ENCODE measurements at places on chromosomes 6 and 20. TPM values are rescaled to one million over a fixed set of nuclear protein-coding genes. Genes with fewer than 3 reads are reported as not detected.
A peak's percentile ranks its signal among the peaks of the same experiment; 100 is the strongest.

Gene ELOVL4
- 0.39 TPM for polyA plus RNA-seq

GRCh38 chr6:112620812-112621569, 273.9 kb downstream of the RFPL4B start:
- DNase-seq: no peak

DNA sequence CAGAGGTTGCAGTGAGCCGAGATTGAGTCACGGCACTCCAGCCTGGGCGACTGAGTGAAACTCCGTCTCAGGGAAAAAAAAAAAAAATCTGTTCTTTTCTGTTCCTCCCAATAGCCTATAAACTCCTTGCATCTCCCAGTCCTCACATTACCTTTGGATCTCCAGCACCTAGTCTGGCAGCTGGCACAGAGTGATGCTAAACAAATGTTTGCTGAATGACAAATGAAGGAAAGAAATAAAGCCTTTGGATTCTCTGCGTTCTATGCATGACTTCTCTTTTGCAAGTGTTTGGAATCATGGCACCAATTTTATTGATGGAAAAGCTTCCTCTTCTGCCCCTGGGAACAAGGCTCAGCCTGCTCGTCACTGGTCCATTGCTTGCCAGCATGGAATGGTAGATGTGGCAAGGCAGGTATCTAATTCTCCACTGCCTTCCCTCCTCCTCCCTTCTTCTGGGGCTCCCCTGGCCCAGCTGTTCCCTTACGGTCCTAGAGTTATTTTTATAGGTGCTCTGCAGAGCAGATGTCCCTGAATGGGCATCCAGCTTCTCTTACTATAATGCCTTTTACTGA, 53.6 kb upstream of the FYN start:
- no peak for DNase-seq

DNA sequence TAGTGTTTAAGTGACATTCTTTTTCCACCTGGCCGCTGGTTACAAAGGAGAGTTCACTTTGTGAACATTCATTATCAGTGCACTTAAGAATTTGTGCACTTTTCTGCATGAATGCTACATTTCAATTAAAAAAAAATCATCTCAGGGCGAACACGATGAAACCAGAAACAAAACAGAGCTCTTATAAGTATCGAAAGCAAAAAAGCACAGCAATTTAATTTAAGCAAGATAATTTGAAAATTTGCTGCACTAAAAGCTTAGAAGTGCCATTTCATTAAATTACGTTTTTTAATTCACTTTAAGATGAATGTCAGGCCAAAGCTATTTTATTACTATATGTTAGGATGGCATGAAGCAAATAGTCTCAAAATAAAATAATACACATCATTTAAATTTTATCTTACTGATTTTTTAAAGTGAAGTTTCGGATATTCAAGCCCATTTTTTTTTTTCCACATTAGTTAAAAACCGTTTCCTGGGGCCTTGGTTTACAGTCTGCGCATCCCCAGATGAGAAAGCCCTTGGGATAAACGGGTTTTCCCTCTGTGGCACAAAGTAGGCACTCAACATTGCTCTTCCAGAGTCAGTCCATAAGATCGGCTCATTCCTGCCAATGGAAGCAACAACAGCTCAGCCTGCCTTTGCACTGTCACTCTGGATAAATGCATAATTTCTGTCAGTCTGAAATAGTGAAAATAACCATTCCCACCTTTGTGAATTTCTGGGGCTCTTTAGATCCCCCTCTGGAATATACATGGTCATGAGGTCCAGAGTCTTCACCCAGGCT, 80.1 kb downstream of the FYN start:
- no peak for DNase-seq

DNA sequence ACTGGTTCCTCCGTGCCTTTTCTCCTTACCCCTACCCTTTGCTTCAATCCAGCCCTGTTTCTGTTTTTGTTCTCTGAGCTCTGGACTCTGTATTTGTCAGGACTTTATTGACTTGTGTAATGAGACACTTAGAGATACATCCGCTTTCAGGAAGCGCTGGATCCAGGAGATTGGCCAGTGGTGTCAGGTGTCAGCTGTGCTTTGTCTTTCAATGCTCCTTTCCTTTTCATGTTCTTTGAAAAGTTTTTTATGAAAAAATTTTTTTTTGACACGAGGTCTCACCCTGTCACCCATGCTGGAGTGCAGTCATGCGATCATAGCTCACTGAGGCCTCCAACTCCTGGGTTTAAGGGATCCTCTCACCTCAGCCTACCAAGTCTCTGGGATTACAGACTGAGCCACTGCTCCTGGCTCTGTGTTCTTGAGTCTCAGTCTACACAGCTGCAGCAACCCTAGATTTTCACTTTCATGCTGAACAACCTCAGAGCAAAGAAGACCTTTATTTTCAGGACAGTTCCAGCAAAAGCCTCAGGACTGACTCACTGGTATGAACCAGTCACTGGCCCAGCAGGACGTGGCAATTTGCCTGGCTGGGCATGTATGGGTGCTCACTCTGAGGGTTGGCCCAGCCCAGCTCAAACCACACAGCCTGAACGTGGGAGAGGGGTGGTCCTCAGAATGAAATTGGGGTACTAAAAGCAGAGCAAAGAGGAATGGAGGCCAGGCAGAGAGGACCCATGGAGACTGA, 108.5 kb downstream of the DHX35 start:
- DNase-seq: no peak

DNA sequence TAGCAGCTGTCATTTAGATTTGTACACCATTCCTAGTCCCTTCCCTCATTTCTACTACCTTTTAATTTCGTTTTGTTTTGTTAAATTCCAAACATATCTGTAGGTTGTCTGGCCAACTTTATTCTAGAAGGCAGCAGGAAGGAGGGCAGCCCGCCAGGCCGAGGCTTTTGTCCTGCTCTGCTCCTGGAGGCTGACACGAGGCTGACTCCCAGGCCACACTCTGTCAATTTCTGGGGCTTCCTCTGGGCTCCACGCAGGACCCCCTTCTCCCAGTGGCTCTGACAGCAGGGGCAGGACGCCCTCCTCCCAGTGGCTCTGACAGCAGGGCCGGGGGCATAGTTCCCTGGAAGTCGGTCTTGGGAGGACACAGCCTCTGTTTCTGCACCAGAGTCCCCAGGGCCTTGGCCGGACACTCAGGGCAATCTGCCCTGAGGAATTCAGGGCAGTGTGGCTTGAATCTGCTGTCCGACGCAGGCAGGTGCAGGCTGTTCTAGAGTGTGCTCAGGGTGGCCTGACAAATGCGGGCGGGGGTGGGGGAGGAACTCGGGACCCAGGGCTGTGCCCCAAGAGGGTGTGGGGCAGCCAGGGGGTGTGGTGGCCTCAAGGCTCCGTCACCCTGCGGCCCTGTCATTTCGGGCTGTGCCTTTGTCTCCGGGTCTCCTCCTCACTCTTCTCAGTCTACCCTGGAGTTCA, 11.8 kb downstream of the SMOC2 start:
- no peak for DNase-seq

GRCh38 chr6:12941422-12941821, 224.9 kb downstream of the PHACTR1 start:
- no peak for DNase-seq

Gene VSTM2L
- not detected for polyA plus RNA-seq

DNA sequence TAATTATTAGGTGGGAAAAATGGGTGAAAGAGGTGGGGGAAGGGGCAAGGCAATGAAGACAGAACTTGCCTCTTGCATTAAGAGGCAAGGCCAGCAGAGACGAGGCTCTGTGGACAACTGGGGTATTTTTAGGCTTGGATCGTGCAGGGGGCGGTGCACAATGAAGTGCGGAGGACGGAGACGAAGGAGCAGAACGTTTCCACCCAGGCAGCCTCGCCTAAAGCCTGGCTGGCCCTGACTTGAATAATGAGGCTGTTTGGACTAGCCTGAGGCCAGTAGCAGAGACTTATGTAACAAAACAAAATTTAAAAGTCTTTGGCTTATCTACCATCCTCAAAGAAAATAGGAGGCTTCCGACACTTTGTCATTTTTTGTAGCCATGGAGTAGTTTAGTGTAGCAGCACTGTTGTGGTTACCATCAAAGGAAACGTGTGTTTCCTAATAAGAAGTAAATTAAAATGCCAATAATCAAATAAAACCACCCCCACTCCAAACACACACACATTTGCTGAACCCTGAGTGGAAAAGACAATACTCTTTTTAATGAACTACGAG, 370.0 kb upstream of the CNR1 start:
- no peak for DNase-seq

Gene ACSS1
- 39.7 TPM for polyA plus RNA-seq

GRCh38 chr6:81751388-81752083, 945 bp downstream of the TENT5A start:
- DNase-seq: peak; percentile 39

Gene CEP57L1
- 5.1 TPM for polyA plus RNA-seq

- no peak for DNase-seq
Measured at GRCh38 chr6:45696738-45697137, 318.9 kb downstream of the CLIC5 start.

GRCh38 chr20:51434580-51435247, 107.8 kb downstream of the NFATC2 start:
- DNase-seq: no peak

GRCh38 chr6:74447013-74447412, 751.0 kb downstream of the CD109 start:
- no peak for DNase-seq

Gene FAM83C
- polyA plus RNA-seq: not detected

Gene MEP1A
- not detected for polyA plus RNA-seq

GRCh38 chr6:82298012-82298411, 50.5 kb upstream of the IBTK start:
- no peak for DNase-seq

DNA sequence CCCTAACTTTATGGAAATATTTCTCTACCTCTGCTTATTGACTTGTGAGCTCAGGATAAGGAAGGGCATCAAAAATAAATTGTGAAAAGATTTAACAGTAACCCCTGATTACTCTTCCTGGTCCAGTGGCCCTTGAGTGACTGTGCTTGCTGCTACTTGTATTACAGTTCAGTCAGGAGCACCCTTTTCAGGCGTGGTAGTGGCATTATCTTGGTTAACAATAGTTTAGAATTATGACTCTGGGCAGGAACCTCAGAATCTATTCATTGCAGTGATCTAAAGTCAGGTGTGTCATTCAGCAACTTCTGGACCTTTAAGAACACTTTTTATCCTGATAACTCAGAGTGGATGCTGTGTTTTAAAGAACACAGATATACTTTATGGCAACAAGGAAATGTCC, 43.4 kb downstream of the FAM135A start:
- no peak for DNase-seq

Gene ETV7
- 1.1 TPM for polyA plus RNA-seq

Gene PHF1
- polyA plus RNA-seq: 88.3 TPM

DNA sequence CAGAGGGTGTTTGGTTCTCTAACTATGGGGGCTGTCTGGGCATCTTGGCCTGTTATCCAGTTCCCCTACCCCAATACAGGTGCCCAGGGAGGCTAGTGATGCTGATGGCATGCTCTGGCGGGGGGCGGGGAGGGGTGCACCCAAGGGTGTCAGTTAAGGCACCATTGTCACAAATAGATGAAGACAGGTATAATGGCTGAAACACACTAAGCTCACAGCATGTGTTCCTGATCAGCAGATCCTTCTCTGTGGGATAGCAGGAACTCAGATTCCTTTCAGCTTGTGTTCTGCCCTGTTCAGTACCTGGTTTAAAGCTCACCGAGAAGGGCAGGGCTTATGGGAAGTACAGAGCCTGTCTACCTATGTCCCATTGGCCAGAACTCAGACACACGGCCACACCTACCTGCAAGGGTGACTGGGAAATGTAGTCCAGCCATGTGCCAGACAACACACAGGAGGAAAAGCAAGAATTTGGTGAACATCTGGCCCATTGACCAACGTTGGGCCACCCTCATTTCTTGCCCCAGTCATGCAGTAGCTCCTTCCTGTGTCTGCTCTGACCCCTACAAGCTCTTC, 3.4 kb upstream of the RSPO4 start:
- no peak for DNase-seq

- DNase-seq: no peak
Measured at GRCh38 chr20:58012731-58013510, 215.5 kb downstream of the ANKRD60 start.

Data from naive thymus-derived CD4-positive, alpha-beta T cell (primary cell).